ENCODE measurements at places on chromosomes 6 and 20. TPM values are rescaled to one million over a fixed set of nuclear protein-coding genes. Genes with fewer than 3 reads are reported as not detected.

SLC22A3 gene
- not detected for total RNA-seq

DEFB121 gene
- not detected for total RNA-seq

GPLD1 gene
- 2.4 TPM for total RNA-seq

PRDM13 gene
- not detected for total RNA-seq

LRRN4 gene
- not detected for total RNA-seq

FOXQ1 gene
- total RNA-seq, result not detected

ANGPT4 gene
- not detected for total RNA-seq

SLC25A27 gene
- total RNA-seq, result 8.2 TPM
